ENCODE measurements at places on chromosomes 13 and 19. TPM values are rescaled to one million over a fixed set of nuclear protein-coding genes. Genes with fewer than 3 reads are reported as not detected.
A peak's percentile ranks its signal among the peaks of the same experiment; 100 is the strongest.

GRCh38 chr13:35531526-35531925 is 55.0 kb upstream of the MAB21L1 start:
- no peak for DNase-seq

DNA sequence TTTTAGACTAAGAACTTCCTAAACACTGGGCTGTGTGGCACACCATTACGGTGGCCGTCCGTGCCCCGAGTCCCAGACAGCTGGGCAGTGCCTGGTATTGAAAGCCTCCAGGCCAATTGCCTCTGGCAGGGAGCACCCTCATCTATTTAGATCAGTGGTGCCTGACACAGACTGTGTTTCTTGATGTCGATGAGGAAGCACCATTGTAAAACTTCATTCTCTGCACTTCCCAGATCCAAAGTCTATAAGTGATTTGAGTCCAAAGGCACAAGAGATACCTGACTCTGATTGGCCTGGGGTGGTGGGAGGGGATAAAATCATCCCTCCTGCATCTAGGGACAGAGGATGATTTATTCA is 8.5 kb upstream of the STK24 start:
- no peak for DNase-seq

PCDH8 gene
- not detected for total RNA-seq

DNA sequence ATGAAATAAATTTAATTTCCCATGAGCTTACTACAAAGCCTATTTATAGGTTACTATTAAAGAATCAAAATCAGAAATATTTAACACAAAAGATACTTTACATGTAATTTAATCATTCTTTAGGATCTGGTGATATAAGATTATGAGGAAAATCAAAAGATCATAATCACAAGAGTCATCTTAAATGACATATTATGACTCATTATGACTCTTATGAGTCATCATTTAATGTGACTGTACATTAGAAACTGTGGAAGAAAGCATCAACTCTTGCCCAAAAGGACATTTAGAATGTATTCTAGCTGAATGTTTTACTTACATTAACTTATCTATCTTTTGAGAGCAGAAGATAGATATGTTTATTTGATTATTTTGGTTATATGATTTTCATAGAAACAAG is 458.6 kb downstream of the DCT start:
- DNase-seq, result no peak

DNA sequence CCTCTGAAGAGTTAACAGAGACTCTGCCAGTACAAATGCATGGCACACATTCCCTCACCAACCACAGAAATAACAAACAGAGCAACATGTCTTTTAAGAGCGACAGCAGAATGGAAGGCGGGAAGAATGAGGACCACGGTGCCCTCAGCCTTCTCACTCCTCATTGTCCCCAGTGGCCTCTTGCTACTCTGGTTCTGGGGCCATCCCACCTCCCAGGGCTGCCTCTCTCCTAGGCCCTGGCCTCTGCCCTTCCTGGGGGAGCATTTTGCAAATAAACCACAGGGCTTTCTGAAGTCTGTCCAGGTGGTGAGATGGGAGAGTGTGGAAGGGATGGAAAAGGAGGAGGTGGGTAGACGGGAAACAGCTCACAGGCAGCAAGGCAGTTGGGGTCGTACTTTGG is 28.3 kb downstream of the CYP2B6 start:
- DNase-seq, result no peak

GRCh38 chr13:93039131-93039530 is 187.5 kb upstream of the GPC6 start:
- DNase-seq, result no peak

ZNF556 gene
- 3.2 TPM for total RNA-seq

- DNase-seq, result no peak
Measured at GRCh38 chr13:83914368-83914767, 32.1 kb upstream of the SLITRK1 start.

DNA sequence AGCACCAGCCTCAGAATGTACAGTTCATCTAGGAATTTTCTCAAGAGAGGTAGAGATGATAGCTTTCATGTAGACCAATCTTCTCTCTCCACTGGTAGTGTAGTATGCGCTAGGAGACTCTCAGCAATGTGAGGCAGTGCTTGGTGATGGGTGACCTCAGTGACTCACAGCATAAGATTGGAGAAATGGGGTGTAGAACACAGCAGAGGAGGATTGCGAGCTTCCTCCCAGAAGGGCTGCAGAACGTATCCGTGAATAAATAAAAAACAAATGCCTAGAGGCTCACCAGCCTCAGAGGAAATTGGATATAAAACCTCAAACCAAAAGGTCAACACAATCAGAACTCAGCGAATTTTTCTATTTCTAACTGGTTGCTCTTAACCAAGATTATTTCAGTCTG is 182.9 kb upstream of the RXFP2 start:
- DNase-seq, result no peak

DNA sequence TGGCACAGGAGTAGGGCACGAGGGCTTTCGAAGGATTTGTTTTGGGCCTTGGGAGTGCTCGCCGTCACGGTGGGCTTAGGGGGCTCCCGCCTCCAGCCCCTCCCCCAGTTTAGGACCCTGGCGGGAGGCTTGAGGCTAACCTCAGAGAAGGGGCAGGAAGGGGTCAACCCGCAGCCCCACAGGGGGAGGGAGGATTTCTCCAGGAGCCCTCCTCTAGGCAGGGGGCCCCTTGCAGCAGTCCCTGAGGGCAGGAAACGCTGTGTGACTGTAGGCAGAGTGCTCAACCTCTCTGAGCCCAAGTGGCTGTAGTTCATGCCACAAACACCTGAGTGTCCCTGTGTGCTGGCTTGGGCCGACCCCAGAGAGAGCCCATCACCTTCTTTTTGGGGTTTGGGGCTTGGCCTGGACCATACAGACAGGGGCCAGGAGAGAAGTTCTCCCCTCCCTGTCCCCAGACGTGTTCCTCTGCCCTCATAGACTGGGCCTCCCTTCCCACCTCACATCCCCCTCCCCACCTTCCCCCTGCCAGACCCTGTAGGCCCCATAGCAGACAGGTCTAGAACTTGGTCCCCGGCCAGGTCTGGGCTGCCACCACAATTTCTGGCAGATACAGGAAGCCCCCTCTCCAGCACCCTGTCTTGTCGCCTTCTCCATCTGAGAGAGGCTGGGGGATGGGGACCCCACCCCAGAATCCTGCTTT is 8.1 kb downstream of the ISYNA1 start:
- DNase-seq, result no peak

- DNase-seq, result no peak
Measured at GRCh38 chr19:40530091-40530901, 46.4 kb upstream of the SHKBP1 start.

GRCh38 chr19:14419106-14419813 is at the start of gene DDX39A:
TSS of gene DDX39A (minus strand) at chr19:14419341. CDS start at chr19:14413220, 6,121 bp downstream.
- DNase-seq, result peak; percentile 95

NKPD1 gene
- total RNA-seq, result 4.2 TPM

GRCh38 chr13:31588316-31588715 is 151.0 kb upstream of the RXFP2 start:
- DNase-seq, result no peak

DNA sequence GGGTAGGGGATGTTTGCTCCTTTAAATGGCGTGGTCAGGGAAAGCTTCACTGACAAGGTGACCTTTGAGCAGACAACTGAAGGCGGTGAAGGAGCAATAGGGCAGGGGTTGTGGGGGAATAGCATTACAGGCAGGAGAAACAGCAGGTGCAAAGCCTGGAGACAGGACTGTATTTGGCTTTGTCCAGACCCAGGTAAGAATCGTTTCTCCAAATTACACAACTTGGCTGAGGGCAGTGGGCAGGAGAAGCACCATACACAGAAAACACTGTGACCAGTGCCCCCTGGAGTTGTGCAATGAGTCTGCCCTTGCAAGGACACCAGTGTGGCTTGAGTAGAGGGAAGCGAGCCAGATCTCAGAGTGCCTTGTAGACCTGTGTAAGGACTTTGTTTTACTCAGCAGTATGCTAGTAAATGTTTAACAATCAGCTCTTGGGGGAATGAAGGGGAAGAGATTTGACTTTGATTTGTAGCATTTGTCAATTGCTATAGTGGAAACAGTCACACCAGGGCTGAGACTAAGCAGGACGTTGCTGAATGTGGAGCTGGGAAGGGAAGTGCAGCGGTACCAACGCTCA is 360.0 kb downstream of the DCT start:
- DNase-seq, result no peak

- no peak for DNase-seq
Measured at GRCh38 chr13:43784496-43784895, 2.3 kb downstream of the ENOX1 start.

All from esophagus squamous epithelium (tissue), 5 donors.